ENCODE measurements at places on chromosomes 6 and 20. TPM values are rescaled to one million over a fixed set of nuclear protein-coding genes. Genes with fewer than 3 reads are reported as not detected.

The RBM24 gene
- 25.8 TPM for total RNA-seq

GRCh38 chr6:43695215-43695966, 7.8 kb upstream of the MRPS18A start:
- peak; percentile 58 for DNase-seq

The GID8 gene
- total RNA-seq, result 41.8 TPM

The BMP2 gene
- total RNA-seq, result 13.8 TPM

The DEK gene
- 125 TPM for total RNA-seq

DNA sequence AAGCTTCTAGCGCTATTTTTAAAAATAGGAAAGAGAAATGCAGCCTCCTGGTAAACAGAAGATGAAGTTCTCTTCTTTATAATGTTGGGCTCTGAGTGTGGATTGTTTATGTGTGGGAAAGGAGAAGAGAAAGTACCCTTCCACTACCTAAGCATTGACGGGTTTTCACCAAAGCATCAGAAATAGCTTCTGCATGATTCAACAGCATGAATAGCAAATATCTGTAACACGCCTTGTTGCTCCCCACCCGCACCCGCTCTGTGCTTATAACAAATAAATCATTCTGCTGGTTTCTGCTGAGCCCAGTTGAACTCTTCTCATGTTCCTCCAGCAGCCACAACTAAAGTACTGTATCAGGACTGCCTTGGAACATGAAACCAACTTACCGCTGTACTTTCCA, 20.7 kb downstream of the TXLNB start:
- DNase-seq, result no peak

DNA sequence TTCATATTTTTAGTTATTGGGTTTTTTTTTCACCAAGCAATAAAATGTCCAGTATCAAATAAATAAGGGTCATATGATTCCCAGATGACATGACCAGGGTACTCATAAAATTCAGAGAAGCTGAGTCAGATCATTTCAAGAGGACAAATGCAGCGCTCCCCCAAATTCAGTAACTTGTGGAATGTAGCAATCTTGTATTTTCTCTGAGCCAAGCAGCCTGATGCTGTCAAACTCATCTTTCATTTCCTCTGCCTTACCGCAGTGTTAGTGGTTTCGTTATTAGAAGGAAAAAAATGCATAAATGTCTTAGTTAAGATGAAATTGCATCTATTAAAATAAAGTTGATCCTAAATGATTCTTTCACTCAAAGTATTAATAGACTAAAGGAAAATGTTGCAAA, 57.8 kb upstream of the EDN1 start:
- DNase-seq, result no peak

DNA sequence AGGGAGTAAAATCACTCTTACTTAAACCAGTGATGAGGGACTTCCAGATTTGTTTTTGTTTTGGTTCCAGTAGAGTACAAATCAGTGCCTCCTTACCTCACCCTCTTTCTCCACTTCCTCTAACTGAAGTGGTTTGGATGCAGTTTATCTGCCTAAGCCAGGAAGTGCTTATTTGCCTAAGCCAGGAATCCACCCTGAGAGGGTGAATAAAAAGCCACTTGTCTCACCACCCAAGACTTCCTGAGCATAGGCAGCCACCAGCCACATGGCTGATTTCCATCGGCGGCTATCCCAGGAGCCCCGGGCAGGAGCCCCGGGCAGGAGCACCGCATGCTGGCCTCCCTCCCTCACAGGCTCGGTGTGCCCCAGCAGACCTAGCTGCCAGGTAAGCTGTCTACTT, 12.0 kb downstream of the LRP11 start:
- no peak for DNase-seq

The HSPA1L gene
- 1.8 TPM for total RNA-seq

The FAM209A gene
- not detected for total RNA-seq

DNA sequence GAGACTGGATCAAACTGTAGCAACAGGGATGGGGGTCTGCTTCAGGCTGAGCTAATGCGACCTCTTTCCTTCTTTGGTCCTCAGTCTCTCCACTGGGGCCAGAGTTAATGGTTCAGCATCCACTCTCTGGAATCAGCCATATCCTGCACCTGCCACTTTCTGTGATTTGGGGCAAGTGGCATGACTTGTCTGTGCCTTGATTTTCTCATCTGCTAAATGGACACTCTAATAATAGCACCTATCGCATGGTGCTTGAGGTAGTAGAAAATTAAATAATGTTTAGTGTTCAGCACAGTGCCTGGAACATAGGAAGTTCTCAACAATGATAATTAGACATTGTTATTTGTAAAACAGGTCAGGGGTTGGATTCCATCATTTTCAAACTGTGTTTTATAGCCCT, 6.3 kb downstream of the XKR7 start:
- no peak for DNase-seq

GRCh38 chr6:63063631-63064271, 147.5 kb upstream of the FKBP1C start:
- no peak for DNase-seq

DNA sequence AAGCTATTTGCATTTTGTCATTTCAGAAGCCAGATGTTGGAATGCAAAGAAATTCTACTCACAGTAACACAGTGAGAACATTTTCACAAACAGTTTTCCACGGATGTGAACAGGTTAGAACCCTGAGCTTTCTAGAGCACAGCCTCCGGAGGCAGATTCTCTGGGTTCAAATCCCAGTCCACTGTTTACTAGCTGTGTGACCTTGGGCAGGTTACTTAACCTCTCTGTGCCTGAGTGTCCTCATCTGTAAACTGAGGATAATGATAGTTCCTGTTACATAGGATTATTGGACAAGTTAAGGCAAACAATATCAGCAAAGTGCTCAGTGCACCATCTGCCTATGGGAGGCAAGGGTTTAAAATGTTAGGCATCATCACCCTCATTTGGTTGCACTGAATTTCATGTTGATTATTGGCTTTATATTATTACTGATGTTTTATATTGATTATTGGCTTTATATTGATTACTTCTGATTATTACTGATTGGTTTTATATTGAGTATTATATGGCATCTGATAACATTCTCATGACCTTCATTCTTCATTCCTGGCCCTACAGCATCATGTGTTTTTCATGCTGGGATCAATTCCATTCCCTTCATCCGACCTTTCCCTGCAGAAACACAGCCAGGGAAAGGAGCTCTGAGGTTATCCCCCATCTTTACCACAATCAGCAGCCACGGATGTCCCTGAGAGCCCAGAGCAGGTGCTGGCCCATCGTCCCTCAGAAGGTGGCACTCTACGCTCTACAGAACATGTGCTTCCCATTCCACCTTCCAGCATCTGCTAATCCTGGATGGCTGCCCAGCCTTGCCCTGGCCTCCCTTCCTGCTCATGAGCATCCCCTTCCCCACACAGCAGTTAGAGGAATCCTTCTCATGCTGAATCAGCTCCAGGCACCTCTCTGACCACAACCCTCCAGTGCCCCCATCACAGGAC, 283.1 kb downstream of the PREX1 start:
- DNase-seq, result no peak

DNA sequence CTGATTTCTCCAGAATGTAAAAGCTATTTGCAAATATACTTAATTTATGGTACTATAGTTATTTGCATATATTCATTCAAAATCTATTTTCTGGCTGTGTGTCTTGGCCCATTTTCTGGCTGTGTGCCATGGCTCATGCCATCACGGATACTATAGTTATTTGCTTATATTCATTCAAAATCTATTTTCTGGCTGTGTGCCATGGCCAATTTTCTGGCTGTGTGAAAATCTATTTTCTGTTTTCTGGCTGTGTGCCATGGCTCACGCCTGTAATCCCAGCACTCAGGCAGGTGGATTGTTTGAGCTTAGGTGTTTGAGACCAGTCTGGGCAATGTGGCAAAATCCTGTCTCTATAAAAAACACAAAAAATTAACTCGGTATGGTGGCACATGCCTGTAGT, 28.9 kb upstream of the RIPK1 start:
- no peak for DNase-seq

The SIM1 gene
- 2.5 TPM for total RNA-seq

The PTPRT gene
- 4.0 TPM for total RNA-seq

DNA sequence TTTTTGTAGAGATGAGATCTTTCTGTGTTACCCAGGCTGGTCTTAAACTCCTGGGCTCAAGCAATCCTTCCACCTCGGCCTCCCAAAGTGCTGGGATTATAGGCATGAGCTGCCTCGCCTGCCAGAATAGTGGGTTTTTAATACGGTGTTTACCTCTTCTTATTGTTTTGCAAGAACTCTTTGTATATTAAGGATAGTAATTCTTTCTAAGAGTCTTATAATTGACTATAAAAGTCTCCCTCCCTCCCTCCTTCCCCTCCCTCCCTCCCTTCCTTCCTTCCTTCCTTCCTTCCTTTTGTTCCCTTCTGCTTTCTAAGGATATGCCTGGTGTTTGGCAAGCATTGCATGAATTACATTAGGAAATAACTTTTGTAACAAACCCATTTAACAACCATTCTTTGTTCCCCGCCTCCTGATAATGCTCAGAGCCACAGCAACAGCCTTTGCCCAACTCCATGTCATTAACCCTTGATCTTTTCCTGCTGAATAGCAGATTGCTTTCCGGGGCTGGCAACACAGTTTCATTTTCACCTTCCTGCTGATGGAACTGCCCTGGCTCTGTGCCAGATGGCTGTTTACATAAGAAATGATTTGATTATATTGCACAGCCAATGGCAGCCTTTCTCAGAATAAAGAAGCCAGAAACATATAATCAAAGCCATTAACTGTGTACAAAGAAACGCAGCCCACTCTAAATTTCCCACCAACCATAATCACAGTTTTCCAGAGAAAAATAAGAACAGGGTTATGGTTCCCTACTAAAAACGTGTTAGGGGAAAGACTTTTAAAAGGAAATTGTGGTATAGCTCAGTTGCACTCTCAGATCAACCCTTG, 143.7 kb upstream of the PTPN1 start:
- DNase-seq, result no peak

The TNXB gene
- total RNA-seq, result 64.4 TPM

The SLC2A10 gene
- 16.0 TPM for total RNA-seq

The RSPH4A gene
- 0.49 TPM for total RNA-seq

GRCh38 chr6:104788400-104788799, 71.3 kb downstream of the HACE1 start:
- no peak for DNase-seq

DNA sequence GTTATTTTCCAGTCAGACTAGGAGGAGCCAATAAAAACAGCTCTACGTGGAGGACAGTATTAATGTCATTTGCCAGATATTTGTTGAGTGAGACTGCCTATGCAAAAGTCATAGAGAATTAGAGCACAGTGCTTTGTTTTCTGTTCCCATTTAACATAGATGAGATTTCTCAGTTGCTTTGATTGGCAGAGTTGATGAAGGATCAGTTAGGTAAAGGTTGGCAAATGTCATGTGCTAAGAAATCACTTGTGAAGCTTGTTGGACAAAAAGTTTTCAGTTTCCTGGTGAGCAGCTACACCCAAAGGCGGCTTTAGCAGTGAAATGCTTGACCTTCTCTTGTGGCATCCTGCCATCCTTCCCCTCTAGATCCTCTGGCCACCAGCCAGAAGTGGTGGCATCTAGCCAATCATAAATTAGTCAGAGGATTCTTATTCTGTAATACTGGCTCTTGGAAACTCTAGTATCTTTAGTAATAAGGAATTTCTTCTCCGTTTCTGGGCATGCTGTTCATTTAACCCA, 37.0 kb downstream of the BCKDHB start:
- peak; percentile 55 for DNase-seq

DNA sequence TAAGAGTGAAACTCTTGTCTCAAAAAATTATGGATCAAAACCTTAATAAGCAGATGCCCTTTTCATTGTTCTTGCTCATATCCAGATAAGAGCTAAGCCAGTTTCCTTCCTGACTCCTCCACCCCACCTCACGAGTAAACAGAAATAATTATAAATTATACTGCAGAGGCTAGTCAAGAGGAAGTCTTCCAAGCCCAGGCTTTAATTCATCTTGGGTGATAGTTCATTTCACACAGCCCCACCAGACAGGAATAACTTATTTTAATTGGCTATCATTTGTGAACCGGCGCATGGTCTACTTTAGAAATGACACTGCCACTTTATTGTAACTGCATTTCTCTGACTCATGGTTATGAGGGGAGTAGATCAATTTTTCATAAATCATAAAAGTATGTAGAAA, 102.0 kb downstream of the BTBD3 start:
- DNase-seq, result no peak

- DNase-seq, result peak; percentile 13
Measured at GRCh38 chr6:29941916-29942274, 437 bp upstream of the HLA-A start.

DNA sequence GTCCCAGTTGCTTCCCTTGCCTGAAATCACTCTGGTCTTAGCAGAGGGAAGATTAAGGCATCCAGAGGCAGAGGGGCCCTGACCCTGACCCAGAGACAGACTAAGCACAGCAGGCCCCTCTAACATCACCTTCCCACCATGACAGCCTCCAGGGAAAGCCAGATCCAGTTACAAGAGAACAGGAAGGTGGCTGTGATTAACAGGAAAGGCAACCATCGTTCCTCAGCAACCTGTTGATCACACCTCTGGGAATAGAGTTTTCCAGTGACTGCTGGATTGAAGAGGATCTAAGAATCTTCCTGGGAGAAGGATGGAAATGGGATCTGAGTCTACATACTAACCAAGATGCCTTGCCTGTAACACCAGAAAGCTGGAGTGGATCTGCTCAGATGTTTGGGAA, 5.2 kb upstream of the TREM1 start:
- DNase-seq, result no peak
